ENCODE measurements at places on chromosomes 12 and 14. TPM values are rescaled to one million over a fixed set of nuclear protein-coding genes. Genes with fewer than 3 reads are reported as not detected.

PCED1B gene
- 9.9 TPM for total RNA-seq

CLEC2B gene
- total RNA-seq: 60.4 TPM

INSM2 gene
- total RNA-seq: not detected

ZDHHC22 gene
- not detected for total RNA-seq

HOXC13 gene
- total RNA-seq: not detected

DNA sequence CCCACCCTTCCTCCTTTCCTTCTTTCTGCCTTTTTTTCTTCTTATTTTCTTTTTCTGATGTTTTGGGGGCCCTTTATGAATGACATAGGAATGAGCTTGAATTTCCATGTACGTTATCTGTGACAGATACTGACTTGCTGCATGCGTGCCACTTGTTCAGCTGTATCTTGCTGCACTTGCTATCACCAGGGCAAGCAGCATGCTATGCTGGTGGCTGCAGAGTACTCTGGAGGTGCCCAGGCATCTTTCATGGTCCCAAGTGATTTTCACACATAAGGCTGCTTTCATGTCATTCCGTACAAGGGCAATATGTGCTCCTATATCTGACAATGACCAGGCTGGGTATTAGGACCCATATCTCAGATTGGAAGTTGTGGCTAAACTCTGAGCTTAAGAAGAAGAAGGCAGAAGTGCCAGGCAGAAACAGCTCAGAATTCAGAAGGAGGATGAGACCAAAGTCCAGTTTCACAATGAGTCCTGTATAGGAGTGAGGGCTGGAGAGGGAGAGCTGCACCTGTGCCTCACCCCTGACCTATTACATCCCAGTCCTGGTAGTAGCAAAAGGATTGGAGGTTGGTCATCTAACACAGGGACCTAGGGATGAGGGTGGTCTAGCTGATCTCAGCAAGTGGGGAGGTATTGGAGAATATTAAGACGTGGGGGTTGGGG is 299.0 kb upstream of the DDHD1 start:
- DNase-seq: no peak
